ENCODE measurements at places on chromosomes 5 and 9. TPM values are rescaled to one million over a fixed set of nuclear protein-coding genes. Genes with fewer than 3 reads are reported as not detected.

The CD72 gene
- 3.3 TPM for total RNA-seq

The RNF20 gene
- total RNA-seq = 14.7 TPM

The MAP1B gene
- 57.2 TPM for total RNA-seq

The ASB6 gene
- total RNA-seq = 11.4 TPM

The CCT5 gene
- 173 TPM for total RNA-seq

The GGTA1 gene
- 1.1 TPM for total RNA-seq

The TAS2R1 gene
- total RNA-seq = not detected

The CCL27 gene
- total RNA-seq = not detected

The ATP10B gene
- total RNA-seq = not detected

The ECSCR gene
- 2.1 TPM for total RNA-seq

The PCDHAC2 gene
- total RNA-seq = 0.12 TPM

The ADAMTS2 gene
- total RNA-seq = 112 TPM

The SELENOP gene
- total RNA-seq = 373 TPM

The SLC36A2 gene
- not detected for total RNA-seq

The ZNF366 gene
- total RNA-seq = 0.88 TPM

The FBXO38 gene
- total RNA-seq = 58.9 TPM

The FBXL7 gene
- 9.1 TPM for total RNA-seq

Data from cardiac ventricle fibroblast (primary cell).